Mesothelial cell of epicardium (in vitro differentiated cells): ENCODE measurements at places on chromosomes 6 and 20.
A peak's percentile ranks its signal among the peaks of the same experiment; 100 is the strongest.

GRCh38 chr6:46867411-46867810 lies 54.3 kb downstream of the ADGRF5 start:
- no peak for DNase-seq

GRCh38 chr6:146543211-146543939 lies at the start of gene RAB32:
RAB32 (plus strand) TSS chr6:146543833; CDS start chr6:146543872, 39 bp downstream.
- DNase-seq, result peak; percentile 64

- no peak for DNase-seq
Observed at GRCh38 chr6:141370438-141370837, 762.3 kb upstream of the GJE1 start.

GRCh38 chr20:25460566-25461280 lies 53.2 kb downstream of the GINS1 start:
- no peak for DNase-seq

DNA sequence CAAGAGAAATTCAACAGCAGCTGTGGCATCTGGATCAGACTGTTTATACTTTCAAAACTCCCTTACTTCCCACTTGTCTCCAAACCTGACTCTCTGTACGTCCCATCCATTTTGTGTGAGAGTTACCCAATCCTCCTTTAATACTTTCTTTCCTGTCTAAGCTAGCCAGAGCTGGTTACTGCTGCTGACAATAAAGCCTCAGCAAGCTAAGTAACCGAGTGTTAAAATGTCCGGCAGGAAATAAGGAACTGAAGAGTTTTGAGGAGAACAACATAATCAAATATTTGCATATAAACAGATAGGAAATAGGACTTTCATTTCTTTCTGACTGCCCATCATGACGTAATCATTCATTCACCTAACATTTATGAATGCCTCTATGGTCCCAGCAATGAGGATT lies 11.6 kb downstream of the TMEM30A start:
- no peak for DNase-seq

GRCh38 chr6:340991-341827 lies 48.9 kb downstream of the DUSP22 start:
- no peak for DNase-seq

GRCh38 chr6:24719125-24719971 lies at the start of gene C6orf62:
C6orf62 (minus strand) TSS chr6:24719154; CDS start chr6:24718668, 486 bp downstream.
- no peak for DNase-seq

GRCh38 chr6:45780523-45780922 lies 235.1 kb downstream of the CLIC5 start:
- no peak for DNase-seq

GRCh38 chr20:2004171-2004570 lies 10.3 kb upstream of the PDYN start:
- no peak for DNase-seq

- DNase-seq, result no peak
Observed at GRCh38 chr6:158457131-158457530, 102.8 kb upstream of the TMEM181 start.

DNA sequence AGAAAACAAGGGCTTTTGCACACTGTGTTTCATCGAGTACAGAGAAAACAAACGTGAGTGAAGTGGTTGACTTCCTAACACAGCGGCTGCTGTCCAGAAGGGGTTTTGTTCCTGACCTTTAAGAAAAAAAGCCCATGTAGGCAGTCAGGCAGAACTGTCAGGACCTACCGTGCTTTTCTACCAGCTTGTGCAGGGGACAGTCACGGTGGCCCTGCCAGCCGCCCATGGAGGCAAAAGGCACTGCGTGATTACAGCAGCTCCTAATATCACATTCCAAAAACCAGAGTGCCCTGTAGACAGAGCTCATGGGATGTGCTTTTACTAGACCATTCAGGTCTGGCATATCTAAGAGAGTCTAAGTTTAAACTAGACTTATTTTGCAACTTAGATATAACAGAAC lies 12.2 kb downstream of the TNFAIP3 start:
- no peak for DNase-seq

DNA sequence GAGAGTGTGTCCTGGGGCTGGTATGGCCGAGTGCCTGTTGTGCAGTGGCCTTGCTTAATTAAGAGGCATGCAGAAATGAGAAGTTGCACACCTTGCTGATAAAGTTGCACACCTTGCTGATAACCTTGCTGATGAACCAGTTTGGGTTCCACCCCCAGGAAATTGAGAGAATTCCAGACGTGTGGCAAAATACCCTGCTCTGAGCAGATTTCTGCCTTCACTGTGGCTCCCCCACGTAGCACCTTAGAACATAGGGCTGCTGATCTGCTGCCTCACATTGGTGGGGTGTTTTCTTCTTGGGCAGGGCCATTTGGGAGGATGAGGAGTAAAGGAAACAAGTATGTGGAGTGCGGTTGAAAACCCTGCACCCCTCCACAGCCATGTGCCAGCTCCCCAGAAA lies 22.5 kb upstream of the ADRM1 start:
- DNase-seq, result no peak

DNA sequence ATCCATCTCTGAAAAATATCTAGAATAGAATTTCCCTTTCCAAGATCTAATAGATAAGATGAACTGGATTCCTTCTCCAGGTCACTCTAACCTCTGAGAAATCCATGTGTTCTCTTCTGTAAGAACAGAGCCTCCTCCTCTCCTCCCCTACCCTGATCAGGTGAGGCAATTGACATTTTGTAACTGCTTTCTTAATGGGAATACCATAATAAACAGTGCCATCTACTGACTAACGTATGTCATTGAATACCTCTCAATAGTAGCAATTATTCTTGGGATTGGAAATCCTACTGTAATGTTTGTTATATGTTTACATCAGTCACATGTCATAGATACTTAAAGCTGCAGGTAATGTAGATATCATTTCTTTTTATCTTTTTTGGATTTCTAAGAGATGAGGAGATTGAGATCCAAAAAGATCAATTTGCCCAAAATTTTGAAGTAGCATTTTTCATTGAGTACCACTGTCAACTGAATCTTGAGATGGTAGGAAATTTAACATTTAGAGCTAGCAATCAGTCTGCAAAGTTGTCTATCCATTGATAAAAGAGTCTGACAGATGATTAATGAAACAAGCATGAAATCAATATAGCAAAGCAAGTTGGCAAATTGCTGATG lies 365.8 kb upstream of the HSF2 start:
- DNase-seq, result no peak

GRCh38 chr6:74578339-74578738 lies 627.5 kb downstream of the COL12A1 start:
- DNase-seq, result no peak

- no peak for DNase-seq
Observed at GRCh38 chr6:151649835-151650234, 156.0 kb downstream of the CCDC170 start.

DNA sequence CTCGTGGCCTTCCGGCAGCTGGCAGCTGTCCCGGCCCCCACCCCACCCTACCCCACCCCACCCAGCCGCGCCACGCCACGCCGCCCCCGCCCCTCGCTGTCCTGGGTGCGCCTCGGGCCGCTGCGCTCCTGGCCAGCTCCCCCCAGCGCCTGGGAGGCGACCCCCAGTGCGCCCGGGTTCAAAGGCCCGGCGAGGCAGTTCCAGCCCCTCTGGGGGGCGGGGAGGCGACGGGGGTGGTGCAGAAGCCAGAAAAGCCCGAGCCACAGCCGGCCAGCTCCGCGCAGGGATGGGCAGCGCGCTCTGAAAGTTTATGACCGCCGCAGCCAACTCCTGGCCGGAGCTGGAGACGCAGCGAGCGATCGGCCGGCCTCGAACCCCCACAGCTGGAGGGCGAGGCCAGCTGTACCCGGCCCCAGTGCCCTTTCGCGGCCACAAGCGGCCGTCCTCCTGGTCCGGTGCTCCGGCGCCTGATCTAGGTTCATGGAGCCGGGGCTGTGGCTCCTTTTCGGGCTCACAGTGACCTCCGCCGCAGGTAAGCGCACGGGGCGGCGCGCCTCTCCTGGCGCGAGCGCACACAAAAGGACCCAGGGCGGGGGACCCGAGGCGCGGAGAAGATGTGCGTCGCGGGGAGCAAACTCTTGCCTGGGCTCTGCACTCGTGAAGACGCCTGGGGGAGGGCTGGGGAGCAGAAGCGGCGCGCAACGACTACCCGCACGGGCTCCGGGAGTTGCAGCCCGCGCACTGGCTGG lies at the start of gene EDN3:
TSS of gene EDN3 (plus strand) at position 279 of the 749 bp plus-strand sequence. CDS start at position 481, 202 bp downstream.
- DNase-seq, result no peak

- no peak for DNase-seq
Observed at GRCh38 chr6:129543981-129544380, 166.0 kb downstream of the ARHGAP18 start.

DNA sequence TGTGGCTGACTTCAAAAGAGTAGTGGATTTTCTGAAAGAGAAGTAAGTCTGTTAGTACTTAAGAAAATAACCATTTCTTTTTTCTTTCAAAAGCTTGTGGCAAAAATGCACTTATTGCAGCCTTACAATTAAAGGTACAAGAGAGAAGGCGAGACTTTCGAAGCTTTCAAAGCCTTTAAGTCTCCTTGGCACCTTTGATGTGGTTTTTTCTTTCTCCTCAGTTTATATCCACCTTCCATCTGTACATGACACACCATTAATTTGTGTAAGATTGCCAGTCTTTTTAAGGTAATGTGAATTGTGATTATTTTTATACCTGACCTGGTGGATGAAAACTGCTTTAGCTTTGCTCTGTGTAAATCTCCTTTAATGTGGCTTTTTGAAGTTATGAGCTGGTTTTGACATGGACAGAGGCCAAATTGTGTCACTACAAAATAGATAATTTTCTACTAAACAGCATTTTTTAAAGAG lies 466.1 kb downstream of the CDKAL1 start:
- no peak for DNase-seq

GRCh38 chr6:126180585-126180984 lies 159.3 kb upstream of the CENPW start:
- DNase-seq, result no peak

- no peak for DNase-seq
Observed at GRCh38 chr20:25346349-25346748, 44.3 kb downstream of the ABHD12 start.

DNA sequence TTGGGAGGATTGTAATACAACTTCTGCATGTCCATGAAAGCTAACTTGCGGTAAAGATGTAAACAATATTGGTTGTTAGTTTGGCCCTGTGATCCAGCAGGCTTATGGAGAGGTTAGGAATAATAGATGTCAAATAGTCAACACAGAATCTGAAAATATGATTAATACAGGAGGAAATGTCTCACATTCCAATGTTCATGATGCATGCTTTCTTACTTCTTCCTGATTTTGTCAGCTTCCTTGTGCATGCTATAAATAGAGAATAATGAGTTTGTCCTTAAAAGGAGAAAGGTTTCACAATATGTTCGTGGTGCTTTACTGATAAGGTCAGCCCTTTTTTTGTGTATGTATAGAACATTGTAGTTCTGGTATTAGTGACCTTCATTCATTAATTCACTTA lies 136.7 kb downstream of the MMUT start:
- no peak for DNase-seq

DNA sequence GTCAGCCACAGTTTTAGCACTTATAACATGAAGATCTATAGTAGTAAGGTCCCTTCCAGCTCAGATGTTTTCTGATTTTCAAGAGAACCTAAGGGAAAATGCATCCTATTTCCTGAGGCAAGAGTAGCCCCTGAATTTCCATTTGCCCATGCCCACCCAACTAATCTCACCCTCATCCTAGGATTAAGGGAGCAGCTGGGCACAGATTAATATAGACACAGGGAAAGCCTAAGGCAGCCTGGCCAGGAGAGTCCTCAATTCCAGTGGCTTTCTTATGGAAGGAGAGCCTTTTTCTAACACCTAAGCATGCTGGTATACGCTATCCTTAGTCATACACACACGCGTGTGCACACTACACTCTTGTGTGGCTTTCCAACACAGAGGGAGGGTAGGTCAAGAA lies 1.5 kb downstream of the APOBEC2 start:
- DNase-seq, result no peak

- no peak for DNase-seq
Observed at GRCh38 chr6:8705435-8706020, 270.2 kb upstream of the SLC35B3 start.

DNA sequence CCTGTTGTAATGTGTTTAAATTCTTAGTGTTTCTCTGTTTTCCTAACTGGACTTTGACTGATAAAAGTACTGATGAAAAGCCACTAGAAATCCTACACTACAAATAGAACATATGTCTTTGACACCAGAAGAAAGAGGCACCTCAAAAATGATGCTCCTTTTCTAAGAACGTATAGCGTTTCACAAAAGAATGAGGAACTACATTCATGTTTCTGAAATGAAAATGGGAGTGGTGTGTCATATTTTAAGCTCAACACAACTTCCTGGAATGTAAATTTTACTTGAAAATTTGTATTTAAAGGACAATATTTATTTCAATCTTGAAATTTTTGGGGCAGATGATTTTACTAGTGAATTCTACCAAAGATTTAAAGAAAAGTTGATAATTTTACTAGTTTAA lies 35.3 kb downstream of the KIAA0408 start:
- no peak for DNase-seq

DNA sequence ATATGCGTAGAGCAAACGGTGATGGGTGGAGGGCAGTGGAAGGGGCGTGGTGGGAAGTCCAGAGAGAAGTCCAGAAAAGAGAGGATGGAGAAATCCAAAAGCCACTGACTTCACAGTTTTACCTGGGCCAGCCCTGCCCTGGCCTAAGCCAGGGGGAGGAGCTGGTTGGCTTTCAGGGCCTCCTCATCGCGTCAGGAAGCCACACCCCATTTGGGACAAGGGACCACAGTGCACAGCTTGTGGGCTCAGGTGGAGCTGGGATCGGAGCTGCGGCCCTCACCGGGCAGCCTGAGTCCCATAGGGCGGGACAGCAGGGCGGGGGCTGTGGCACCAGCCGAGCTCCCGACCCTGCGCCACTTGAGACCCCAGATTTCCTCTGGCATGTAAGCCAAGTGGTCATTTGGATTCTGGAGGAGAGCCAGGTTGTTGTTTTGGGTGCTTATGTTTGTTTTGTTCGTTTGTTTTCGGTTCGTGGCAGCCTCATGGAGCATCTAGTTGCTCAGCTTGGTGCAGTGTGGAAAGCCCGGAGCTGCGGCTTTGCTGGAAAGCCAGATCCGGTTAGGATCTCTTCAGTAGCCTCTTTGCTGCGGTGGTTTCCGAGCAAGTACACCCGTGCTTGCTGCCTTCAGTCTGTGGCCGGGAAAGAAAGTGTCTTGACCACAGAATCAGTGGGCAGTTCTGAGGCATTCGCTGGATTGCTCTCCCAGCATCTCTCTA lies 42.2 kb downstream of the RIOK1 start:
- DNase-seq, result no peak

GRCh38 chr6:52389264-52389625 lies 27.3 kb downstream of the PAQR8 start:
- no peak for DNase-seq

GRCh38 chr6:24089736-24090135 lies 36.3 kb upstream of the NRSN1 start:
- DNase-seq, result no peak

DNA sequence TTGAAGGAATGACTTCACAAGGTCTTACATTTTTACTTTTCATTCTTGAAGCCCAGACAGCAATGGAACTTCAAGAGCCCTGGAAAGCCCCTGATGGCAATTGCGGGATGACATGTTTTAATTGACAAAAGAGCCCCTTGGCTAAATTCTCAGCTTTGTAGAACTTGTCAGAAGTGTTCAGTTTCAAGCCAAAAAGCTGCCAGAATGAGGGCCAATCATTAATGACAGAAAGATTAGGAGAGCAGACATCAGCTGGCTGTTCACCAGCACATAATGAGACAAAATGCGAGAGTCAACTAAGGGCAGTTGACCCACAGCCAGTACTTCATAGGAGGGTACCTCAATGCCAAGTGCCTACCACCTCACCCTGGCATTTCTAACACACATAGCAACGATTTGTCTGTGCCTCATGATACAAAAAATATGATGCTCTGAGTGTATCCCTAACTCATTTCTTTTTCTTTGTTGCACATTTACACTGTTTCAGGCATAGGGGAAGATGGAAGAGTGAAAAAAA lies 243.1 kb downstream of the MYLK4 start:
- no peak for DNase-seq

GRCh38 chr6:105087571-105088211 lies 92.1 kb downstream of the POPDC3 start:
- no peak for DNase-seq
